HT1080 (cell line): ENCODE measurements at places on chromosomes 16 and 17. TPM values are rescaled to one million over a fixed set of nuclear protein-coding genes. Genes with fewer than 3 reads are reported as not detected.

GRCh38 chr17:76864024-76864423, 4.2 kb upstream of the MGAT5B start:
- DNase-seq = no peak

GRCh38 chr16:81929841-81930240, 81.4 kb downstream of the SDR42E1 start:
- no peak for DNase-seq

- peak; percentile 78 for DNase-seq
Observed at GRCh38 chr16:82699711-82700495, 73.1 kb downstream of the CDH13 start.

DNA sequence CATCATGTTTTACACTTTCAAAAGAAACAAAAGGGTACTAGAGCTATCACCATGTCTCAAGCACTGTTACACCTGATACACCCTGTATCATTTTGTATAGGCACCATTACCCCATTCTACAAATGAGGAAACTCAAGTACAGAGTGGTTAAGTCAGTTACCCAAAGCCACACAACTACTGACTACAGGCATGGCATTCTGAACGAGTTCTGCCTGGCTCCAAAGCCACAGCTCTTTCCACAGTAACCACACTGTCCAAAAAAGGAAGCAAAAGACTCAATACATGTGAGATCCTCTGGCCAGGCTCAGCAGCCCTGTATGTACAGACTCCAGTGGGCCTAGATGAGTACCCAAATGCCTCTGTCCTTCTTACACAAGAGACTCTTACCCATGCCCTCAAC, 4.7 kb downstream of the DYNC1LI2 start:
- no peak for DNase-seq

DNA sequence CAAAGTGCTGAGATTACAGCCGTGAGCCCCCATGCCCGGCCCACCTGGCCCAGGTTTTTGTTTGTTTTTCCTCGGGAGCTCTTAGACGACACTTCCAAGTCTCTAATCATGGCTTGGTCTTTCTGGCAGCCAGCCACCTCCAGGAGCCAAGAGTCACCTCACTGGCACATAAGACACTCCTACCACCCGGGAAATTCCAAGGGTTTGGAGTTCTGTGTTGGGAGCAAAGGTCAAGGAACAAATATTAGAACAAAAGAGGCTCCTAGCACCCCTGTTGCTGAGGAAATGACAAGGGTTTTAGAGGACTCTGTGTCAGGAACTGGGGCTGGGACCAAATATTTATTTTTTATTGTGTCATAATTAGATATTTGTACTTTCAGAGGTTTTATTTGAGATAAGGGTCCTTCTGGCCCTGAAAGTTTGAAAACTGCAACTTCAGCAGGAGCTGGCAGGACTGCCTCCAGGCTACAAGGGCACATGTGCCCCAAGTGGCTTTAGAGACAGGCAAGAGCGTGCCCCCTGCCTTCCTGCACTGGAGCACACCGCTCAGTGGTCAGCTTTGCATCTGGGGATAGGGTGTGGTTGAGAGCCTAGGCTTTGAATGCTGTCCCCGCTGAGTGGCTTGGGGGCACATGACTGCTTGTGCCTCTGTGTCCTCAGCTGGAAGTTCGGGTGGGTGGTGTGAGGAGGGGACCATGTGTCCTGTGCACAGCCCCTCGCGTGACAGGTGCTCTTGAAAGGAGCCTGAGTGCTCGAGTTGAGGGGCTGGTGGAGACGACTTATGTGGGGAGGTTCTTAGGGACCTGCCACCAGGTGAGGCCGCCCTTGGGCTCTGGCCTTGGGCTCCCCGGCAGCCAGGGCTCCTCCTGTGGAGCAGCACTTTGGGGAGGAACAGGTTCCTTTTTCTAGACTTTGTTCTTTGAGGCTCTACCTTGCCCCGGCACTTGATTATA, 29.7 kb downstream of the MGRN1 start:
- no peak for DNase-seq

DNA sequence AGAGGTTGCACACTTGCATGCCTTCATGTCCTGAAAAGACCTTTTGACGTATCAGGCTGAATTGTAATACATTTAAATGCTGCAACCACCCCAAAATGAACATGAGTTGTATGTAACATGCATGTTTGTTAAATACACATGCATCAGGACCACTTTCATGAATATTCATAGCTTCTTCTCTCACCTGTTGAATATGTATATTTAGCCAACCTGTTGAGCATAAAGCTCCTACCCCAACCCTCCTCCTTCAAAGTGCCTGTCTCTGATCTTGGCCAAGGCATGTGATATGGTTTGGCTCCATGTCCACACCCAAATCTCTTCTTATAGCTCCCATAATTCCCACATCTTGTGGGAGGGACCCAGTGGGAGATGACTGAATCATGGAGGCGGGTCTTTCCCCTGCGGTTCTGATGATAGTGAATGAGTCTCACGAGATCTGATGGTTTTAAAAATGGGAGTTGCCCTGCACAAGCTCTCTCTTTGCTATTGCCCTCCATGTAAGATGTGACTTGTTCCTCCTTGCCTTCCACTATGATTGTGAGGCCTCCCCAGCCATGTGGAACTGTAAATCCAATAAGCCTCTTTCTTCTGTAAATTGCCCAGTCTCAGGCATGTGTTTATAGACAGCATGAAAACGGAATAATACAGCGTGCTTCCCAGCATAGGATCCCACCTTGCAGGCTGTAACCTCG, 3.8 kb upstream of the CRYM start:
- no peak for DNase-seq

CLEC18C gene
- total RNA-seq = 0.03 TPM in 1 of 2 replicates, not detected in the other

ZNF267 gene
- 11.1 and 11.5 TPM in 2 replicates for total RNA-seq
